Erythroblast (primary cell): ENCODE measurements at places on chromosomes 4 and X.

DNA sequence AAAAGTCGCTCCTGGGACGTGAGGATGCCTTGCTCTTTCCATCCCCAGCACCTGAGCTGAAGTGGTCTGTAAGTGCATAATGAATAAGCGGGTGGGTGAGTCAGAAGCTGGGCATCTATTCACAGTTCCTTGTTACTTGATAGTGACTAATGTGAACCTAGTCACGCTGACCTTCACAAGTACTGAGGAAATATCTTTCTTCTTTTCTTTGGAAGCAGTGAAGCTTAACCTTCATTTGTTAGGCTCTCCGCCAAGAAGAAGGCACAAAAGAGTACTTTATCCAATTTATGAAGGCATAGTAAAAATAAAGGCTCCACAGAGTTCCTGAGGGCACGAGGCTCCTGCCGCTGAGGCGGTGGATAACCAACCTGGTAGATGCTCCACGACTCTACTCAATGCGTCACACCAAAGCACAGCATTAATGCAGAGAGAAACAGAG lies 475.7 kb upstream of the SLIT2 start:
- no peak for DNase-seq

DNA sequence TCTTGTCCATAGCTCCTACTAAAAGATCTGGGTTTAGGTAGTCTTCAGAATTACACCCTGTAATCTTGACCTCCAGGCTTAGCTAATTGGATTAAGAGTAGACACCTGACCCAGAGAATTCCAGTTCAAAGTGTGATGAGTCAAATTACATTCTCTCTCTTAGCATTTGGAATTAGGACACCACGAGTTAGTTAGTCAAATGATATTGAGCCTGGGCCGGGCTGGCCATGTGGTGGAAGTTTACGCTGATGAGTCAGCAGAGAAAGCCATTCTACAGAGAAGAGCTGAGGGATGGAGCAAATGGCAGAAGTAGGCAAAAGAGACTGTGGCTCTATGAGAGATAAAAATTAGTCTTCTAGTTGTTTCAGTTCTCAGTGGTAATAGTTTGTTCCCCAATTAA lies 31.1 kb downstream of the CEP44 start:
- DNase-seq, result peak; percentile 6

- no peak for DNase-seq
Measured at GRCh38 chr4:80386281-80386886, 50.9 kb downstream of the CFAP299 start.

DNA sequence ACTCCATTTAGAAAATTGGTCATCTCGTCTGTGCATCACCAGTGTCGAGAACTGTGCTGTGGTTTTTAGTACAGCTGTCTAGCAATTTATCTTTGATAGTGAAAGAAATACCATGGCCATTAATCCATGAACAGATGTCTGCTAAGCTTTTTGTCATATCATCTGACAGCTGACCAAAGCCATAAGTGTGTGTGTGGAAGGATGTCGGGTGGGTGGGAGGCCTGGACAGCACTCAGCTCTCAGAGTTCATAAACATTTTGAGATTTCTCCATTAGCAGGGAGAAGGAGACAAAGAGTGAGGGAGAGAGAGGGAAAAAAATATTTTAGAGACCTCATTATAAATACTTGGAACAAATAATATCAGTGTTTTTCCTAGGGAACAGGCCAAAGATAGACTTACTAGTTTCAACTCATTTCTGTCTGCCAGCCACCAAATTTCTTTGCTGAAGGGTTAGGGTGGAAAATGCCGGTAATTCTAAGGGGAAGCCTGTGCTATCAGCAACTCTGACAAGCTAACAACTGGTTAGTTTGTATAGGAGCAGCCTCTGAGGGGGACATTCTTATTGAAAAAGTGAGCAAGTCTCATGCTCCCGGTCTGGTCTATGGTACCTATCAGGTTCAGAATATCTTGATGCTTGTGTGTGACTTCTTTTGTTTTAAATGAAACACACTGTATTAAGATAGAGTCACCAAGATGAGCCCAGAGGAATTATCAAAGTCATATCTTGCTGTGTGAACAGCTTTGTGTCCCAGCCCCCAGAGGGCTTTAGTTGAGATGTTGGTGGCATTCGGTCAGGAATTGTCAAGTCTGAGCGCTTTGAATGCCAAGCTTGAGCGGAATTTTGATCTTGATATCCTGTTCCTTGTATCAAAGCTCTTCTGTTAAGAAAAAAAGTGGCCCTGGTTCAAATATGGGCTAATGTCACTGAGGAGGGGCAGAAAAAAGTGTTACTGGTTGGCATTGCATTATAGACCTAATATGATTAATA lies 41.9 kb upstream of the PDLIM3 start:
- no peak for DNase-seq

- peak; percentile 27 for DNase-seq
Measured at GRCh38 chr4:158783785-158784184, 15.0 kb downstream of the FNIP2 start.

GRCh38 chr4:120683897-120684540 lies 238.5 kb downstream of the PRDM5 start:
- no peak for DNase-seq

- no peak for DNase-seq
Measured at GRCh38 chr4:37689353-37690095, 3.3 kb upstream of the RELL1 start.

DNA sequence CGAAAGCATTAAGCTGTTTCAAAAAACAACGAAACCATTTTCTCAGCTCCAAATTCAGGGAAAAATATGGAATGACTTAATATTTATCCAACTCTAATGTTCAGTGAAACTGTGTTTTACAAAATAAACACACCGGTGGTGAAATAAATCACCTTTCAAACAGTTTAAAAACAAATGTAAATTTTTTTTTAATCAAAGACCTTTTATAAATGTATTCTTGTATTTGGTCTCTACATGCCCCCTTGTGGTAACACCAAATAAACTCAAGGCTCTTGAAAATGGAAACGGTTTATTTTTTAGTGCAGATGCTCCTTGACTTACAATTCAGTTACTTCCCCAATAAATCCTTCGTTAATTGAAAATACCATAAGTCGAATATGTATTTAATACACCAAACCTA lies 45.8 kb upstream of the ITM2A start:
- peak; percentile 21 for DNase-seq

DNA sequence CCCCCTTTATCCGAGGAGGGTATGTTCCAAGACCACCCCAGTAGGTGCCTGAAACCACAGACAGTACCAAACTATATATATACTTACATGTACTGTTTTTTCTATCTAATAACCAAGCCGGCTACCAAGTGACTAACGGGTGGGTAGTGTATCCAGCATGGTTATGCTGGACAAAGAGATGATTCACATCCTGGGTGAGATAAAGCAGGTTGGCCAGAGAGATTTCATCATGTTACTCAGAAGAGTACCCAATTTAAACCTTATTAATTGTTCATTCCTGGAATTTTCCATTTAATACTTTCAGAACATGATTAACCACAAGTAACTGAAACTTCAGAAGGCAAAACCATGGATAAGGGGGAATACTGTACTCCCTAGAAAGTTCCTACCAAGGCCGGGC lies 46.5 kb downstream of the RFC1 start:
- no peak for DNase-seq

DNA sequence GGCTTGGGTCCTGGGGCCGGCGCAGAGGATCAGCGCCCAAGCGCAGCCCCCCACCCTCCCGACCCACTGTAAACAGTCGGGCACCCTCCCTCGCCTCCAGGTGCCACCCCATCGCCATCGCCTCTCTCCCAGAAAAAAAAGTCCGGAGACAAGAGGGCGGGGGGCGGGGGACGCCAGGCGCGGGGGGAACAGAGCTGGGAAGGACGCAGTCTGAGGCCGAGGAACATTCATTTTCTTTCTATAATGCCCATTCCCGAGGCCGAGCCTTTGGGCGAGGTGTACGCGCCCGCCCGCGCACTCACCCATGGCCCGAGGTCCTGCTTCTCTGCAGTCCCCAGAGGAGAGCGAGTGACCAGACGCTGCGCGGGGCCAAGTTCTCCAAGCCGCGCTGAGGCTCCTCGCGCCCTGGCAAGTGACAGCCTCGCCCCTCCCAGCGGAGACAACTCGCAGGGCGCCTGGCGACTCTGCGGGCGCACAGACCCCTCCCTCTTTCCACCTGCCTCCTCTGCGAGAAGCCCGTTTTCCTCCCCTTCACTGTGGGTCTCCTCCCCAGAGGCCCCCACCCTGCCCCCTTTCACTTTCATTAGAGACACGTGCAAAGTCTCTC lies 63.5 kb upstream of the WDR17 start:
- no peak for DNase-seq

- no peak for DNase-seq
Measured at GRCh38 chrX:140346729-140347128, 158.1 kb downstream of the SOX3 start.

GRCh38 chr4:60327651-60328050 lies 872.5 kb upstream of the ADGRL3 start:
- DNase-seq, result no peak

GRCh38 chrX:34624416-34624815 lies 32.7 kb downstream of the TMEM47 start:
- DNase-seq, result no peak

DNA sequence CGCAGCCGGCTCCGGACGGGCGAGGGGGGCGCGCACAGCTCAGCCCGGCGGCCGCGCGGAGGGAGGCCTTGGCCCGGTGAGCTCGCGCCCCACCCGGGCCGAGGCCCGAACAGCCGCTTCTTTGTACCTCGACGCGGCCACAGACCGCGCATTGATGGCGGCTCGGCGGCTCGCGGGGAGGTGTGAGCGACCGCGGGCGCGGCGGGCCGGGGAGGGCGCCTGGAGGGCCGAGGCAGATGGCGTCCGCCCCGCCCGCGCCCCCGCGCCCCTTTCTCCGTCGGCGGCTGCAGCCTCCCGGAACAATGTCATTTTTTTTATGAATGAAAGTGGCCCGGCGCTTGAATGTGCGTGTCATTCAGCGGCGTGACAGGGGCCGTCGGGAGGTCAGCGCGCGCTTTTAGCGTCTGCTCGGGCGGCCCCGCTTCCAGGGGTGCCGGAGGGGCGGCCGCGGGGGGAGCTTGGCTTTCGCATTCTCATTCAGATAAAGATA lies 1.8 kb downstream of the FGFR3 start:
- peak; percentile 52 for DNase-seq

GRCh38 chr4:94827481-94828110 lies 69.8 kb downstream of the BMPR1B start:
- DNase-seq, result peak; percentile 53

DNA sequence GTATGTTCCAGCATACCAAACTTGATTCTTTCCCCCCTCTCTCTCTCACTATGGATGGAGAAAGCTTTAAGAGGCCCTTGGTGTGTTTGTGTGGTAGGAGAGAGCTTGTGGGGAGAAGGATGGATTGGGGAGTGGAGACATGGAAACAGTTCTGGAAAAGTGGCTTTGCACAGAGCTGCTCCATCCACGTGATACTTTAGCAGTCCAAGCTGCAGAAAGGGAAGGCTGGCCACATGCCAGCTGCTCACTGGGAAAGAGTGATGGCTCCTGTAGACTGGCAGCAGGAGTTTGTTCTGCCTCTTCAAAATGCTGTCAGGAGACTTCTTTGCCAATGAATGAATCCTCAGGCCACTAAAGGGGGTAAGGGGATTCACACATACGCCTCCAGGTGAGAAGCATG lies 21.7 kb upstream of the SEC24B start:
- no peak for DNase-seq

GRCh38 chr4:27684610-27685011 lies 824.0 kb downstream of the STIM2 start:
- DNase-seq, result peak; percentile 9

- DNase-seq, result peak; percentile 28
Measured at GRCh38 chr4:5399790-5400421, 308.5 kb downstream of the EVC2 start.

DNA sequence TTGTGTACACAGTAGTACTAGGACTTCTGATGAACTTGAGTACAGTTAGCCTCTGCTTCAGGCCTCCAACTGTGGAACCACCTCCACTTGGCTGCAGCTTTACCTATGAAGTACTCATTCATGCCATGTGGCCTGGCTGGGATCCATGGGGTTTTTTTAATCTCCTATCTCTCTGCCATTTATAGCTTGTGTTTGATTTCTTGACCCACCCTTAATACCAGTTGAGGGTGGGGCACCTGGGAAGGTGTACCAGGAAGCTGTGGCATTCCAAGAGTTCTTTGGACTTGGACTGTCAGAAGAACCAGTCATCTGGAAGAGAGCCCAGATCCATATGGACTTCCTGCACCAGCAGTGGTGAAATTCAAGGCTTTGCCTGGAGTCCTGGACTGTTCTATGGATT lies 230.1 kb downstream of the SHROOM3 start:
- no peak for DNase-seq

DNA sequence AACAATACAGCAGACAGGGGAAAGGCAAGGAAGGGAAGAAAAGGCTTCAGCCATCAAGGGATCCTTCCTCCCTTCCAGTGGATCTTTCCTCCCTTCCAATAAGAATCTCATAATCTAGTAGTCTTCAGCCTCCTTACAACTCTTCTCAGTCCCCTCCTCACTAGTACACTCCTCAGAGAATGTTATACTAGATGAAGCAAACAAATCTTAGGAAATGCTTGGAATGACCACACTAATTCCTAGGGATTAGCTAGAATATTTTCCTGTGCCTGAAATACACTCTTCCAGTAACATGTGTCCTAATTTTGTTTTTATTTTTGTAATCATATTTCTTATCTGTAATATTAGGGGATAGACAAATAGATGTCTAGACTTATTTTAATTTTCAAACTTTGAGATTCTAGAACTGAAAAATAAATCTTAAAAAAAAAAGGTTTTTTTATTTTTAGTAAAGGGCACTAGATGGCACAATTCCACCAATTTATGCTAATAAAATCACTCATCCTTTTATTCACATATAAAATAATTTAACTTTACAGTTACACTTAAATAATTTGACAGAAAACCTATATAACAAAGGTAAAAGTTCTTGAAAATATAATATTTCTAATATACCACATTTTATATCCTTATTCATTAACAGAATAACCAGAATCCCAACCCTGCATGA lies 7.0 kb upstream of the STPG2 start:
- no peak for DNase-seq

GRCh38 chrX:111386615-111387233 lies 25.3 kb downstream of the DCX start:
- DNase-seq, result no peak

DNA sequence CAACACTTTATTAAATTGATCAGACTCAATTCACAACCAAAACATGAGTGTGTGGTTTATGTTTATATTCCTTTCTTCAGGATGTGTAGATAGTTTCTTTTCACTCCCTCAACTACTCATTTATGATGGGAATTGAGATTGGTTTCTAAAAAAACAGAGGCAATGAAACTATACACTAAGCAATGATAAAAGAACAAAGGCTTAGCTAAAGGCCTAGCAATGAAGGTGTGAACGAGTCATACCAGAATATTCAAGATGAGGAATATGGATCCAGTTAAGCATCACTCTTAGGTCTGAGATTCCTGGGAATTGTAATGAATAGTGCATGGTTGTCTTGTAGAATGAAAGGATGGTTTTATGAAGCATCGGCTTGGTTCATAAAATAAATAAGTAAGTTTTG lies 17.5 kb upstream of the RASL11B start:
- DNase-seq, result no peak
